ENCODE measurements at places on chromosomes 5 and 9.

DNA sequence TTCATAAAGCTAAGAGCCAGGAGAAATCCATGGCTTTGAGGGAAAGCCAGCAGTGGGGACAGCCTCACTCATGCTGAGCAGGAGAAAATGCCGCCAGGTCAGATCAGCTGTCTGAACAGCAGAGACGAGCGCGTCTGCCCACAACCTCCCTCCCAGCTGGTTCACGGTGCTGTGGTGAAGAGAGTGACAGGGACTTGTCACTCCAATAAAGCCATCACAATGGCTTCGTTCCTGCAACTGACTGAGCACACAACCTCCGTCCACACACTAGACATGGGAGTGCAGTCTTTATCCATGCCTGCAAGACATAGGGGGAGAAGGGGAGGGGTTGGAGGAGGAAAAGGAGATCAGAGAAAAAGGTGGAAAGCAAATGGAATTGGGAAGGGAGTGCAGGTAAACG lies 206.9 kb downstream of the GABBR2 start:
- DNase-seq: no peak

DNA sequence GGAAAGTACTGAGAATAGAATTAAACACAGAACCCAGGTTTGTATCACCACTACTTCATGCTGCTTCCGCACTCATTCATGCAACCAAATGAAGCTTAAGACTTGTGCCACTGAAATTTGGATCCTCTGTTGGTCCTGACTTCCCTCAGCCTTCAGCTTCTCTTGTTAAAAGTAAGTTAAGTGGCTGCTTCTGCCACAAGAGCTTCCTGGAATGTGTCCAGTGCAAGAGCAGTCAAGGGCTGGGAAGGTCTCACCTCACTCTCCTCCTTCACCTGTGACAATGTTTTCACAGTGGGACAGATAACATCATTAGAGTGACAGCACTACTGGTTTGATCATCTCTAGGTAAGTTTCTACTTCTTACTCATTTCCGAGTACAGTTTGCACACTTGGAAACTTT lies 7.9 kb downstream of the SNCAIP start:
- DNase-seq: no peak

DNA sequence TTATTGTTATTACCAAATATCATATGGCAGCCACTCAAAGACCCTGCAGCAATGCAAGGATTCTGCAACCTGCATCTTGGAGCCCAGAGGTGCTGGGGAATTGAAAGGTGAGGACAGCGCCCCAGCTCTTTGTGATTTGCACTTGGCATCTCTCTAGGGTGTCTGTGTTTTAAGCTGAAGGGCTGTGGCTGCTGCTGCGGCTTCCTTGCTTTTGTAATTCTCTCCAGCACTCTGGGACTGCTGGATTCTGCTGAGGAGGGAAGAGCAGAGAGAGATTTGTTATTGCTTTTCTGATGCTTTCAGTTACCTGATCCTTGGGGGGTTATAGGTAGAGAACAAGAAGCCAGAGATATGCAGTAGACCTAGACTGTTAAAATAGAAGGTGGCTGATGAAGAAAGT lies 562.4 kb downstream of the EBF1 start:
- no peak for DNase-seq

DNA sequence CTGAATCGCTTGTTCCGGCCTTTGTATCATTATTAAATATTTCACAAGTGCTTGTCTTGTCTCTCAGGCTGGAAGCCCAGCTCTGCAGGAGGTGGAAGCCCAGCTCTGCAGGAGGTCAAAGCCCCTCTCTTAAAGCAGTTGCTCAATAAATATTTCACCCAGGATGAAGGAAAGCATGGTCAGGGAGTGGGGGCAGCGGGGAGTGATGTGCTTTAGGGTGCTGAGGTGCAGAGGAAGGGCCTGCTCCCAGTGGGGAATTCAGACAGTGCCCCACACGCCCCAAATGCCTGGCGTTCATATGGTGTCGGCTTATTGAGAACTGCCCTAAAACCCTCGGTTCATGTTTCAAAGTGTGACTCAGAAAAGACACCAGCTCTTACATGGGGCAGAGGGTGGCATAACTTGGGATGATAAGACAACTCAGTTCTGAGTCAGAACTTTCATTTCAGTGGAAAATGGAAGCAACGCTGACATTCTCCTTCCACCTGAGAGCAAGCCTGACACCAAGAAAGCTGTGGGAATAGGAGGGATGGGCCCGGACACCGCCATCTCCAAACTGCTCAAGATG lies 114.3 kb upstream of the DAP start:
- no peak for DNase-seq

GRCh38 chr5:72355706-72356299 lies 35.6 kb downstream of the PTCD2 start:
- DNase-seq: peak; percentile 17

DNA sequence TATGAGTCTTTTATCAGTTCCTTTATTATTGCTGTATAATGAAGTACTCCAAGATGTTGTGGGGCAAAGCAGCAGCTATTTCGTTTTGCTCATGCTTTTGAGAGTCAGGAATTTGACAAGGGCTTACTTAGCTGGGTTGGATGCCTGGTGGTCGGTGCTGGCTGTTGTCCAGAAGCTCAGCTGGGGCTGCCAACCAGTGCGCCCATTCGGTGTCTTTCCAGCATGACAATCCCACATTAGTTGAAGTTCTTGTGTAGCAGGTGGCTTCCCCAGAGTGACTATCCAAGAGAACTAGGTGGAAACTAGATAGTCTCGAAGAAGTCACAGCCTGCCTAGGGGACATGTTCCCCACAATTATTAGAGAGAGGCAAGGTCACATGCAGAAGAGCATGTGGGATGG lies 3.4 kb upstream of the FLT4 start:
- no peak for DNase-seq

DNA sequence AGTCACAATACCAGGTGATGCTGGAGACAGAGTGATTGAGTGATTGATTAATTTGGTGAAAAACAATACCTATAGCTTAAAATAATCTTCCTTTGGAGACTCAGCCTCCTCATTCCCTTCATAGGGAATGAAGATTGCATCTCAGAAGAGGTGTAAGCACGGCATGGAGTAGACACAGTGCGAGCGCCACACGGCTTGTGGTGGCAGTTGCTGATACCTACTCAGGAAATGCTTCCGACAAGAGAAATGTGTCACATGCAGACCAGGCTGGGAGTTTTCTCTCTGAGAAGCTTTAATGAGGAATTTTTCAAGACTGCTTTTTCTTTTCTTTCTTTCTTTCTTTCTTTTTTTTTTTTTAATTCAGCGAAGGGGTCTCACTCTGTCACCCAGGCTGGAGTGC lies 211.8 kb upstream of the OTULINL start:
- DNase-seq: no peak

Measured in MV-4-11 (cell line).